ENCODE measurements at places on chromosomes 3 and 15.

GRCh38 chr15:34621675-34622074 lies 38.2 kb upstream of the GOLGA8B start:
- no peaks in the 10 kb centered on the region for H3K36me3 ChIP-seq
- DNase-seq = no peak
- peaks cover 36% of the 10 kb centered on the region for H3K27me3 ChIP-seq

DNA sequence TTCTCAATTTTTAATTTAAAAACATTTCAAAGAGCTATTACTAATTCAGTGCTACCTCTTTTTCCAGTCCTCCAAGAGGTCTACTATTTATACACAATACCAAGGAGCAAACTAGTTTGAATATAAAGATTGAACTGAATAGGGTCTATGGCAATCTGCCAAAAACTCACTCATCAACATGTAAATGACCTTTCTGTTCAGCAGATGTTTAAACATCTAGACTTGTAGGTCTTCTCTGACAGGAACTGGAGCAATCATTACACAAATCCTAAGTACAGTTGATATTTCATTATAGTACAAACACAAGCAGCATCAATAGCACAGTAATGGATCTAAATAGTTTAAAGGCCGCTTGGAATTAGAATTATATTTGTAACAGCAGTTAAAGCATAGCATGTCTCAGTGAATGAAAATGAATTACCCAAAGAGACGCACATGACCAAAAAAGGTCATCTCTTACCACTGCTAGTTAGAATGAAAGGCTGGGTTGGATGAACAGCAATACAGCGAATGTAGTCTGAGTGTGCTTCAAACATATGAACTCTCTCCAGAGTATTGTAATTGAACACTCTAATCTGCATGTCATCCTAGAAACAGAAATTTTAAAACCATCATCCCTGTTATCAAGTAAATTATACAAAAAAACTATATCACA lies 10.7 kb downstream of the COPB2 start:
- no peak for DNase-seq
- no peak overlapping the region for H3K4me3 ChIP-seq
- peaks cover 86% of the 10 kb centered on the region for H3K36me3 ChIP-seq
- H3K27ac ChIP-seq = peak overlapping the region; percentile 67
- H3K4me1 ChIP-seq = peaks cover 31% of the 10 kb centered on the region

DNA sequence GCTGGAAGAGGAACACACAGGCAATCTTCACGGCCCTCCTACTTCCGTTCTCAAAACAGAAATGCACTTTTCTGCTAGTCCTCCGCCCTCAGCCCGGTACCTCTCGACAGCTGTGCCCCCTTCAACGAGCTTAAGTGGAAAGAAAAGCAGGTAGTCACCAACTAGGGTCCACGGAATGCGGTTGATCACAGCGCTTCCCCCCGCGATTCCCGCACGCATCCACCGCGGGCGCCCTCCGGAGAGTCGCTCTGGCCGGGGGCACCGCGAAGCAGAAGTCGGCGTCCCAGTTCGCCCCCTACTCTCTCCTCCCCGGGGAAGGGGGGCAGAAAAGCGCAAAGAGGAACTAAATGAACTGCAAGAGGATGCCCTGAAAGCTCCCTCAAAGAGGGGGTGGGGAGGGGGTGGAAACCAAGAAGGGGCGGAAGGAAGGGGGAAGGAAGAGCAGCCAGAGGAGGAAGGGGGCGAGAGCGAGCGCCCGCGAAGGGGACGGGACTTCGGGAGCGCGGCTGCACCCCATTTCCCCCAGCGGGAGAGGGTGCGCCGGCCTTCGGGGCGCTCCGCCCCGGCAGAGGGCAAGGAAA lies 738 bp downstream of the ACAP2 start:
- DNase-seq = peak; percentile 36
- no peaks in the 10 kb centered on the region for H3K27me3 ChIP-seq
- H3K4me3 ChIP-seq = peak overlapping the region; percentile 98
- peaks cover 36% of the 10 kb centered on the region for H3K4me1 ChIP-seq
- H3K36me3 ChIP-seq = peaks cover 28% of the 10 kb centered on the region

- H3K27ac ChIP-seq = no peak overlapping the region
- no peaks in the 10 kb centered on the region for H3K4me1 ChIP-seq
- no peak overlapping the region for H3K4me3 ChIP-seq
- no peaks in the 10 kb centered on the region for H3K27me3 ChIP-seq
- DNase-seq = no peak
- H3K36me3 ChIP-seq = no peaks in the 10 kb centered on the region
These were observed 325.0 kb downstream of the RBMS3 start for GRCh38 chr3:29605845-29606244.

DNA sequence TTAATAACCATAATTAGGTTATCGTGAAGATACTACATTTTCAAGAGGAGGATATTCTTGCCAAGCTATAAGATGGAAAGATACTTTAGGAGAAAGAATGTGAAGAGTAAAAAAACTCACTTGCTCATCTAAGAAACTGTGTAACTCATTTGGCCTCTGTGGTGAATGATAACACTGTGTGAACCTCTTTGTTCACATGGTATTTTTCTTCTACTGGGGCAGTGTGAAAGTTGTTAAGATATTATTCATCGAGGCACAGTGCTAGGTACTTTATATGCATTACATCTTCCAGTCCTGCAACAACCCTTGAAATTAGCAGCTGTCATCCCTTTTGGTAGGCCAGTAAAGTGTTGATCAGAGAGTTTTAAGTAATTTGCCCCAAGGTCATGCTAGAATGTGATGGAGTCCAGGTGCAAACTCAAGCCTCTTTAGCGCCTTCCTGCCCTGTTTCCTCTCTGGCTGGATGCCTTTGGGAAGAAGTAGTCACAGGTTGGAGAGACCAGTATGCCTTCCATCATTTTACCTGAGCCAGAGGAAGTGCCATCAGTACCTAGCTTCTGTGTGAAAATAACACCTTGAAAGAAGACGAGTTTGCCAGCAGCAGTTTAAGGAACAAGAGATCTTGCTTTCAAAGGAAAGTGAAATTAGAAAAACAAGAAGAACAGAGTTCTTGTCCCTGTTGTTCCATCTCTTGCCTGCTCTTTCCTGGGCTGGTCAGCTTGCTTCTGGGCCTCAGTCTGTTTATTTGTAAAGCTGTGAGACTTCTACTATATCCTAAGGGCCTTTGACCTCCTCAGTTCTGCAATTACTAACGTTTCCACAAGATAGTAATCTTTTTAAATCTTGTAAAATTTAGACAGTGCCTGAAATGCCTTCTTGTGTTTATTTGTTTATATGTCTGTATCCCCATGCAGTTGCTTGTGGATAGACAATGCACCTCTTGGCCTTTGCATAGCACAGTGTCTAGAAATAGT lies 179.3 kb downstream of the FNDC3B start:
- peaks cover 22% of the 10 kb centered on the region for H3K4me1 ChIP-seq
- H3K27ac ChIP-seq = peak overlapping the region; percentile 72
- no peak overlapping the region for H3K4me3 ChIP-seq
- H3K36me3 ChIP-seq = no peaks in the 10 kb centered on the region
- H3K27me3 ChIP-seq = no peaks in the 10 kb centered on the region

DNA sequence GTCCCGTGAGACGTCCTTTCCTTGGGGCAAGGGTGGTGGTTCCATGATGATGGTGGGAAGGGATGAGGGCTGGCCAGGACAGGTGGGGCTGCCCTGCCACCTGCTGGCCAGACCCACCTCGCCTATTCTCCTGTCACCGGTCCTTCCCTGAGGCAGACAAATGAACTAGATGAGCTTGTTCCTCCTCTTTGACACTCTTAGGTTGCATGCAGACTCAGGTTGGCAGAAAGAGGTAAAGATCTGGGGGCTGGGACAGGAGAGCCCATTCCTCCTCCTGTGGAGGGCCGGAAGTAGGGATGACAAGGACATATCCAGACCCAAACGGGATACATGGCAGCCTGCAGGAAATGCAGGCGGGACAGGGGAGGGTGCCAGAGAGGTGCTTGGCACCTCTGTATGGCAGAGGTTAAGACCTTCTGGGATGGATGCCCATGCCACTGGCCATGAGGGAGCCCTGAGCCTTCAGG lies 38.6 kb downstream of the ACSBG1 start:
- H3K4me3 ChIP-seq = no peak overlapping the region
- no peaks in the 10 kb centered on the region for H3K27me3 ChIP-seq
- peaks cover 4% of the 10 kb centered on the region for H3K4me1 ChIP-seq
- H3K36me3 ChIP-seq = peaks cover 3% of the 10 kb centered on the region
- DNase-seq = peak; percentile 27

- no peak for DNase-seq
- H3K27ac ChIP-seq = peak overlapping the region; percentile 26
- no peak overlapping the region for H3K4me3 ChIP-seq
- no peaks in the 10 kb centered on the region for H3K27me3 ChIP-seq
- peaks cover 51% of the 10 kb centered on the region for H3K36me3 ChIP-seq
These were observed 162.3 kb downstream of the TBL1XR1 start for GRCh38 chr3:177034832-177035475.

DNA sequence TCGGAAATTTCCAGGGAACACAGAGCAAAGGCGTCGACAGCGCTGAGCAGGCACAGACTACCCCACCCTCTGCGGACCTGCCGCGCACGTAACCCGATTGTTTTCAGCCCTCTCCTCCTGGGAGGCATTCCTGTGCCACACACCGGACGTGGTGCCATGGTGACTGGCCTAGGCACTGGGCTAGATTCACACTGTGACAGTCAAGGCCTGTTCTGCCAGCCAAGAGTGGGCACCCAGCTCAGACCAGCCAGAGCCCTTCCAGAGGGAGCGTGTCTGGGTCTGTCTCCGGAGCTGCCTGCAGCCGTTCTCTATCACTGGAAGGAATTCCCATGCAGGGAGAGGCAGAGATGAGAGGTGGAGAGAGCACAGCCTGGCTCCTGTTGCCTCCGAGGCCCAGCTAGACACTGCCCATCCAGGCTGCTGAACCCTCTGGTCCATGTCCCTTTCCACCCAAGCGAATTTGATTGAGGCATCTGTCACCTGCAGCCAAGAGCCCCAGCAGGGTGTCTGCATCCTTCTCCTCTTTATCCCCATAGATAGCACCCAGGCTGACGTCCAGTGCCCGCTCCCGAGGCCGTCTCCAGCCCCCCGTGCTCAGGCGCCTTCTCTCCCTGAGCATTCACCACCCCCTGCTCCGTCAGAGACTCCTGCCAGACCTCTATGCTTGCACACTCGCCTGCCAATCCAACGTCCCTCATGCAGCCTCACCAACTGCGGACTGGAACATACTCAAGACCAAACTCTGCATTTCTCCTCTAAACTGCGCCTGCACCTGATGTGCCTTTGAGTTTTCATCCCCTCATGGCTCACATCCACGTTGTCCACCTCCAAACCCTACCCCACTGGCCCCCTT lies 267.5 kb downstream of the OCA2 start:
- no peaks in the 10 kb centered on the region for H3K36me3 ChIP-seq
- no peaks in the 10 kb centered on the region for H3K27me3 ChIP-seq
- DNase-seq = no peak
- H3K27ac ChIP-seq = no peak overlapping the region

GRCh38 chr3:146554151-146554760 lies 9.8 kb upstream of the PLSCR1 start:
- H3K27ac ChIP-seq = no peak overlapping the region
- peaks cover 17% of the 10 kb centered on the region for H3K4me1 ChIP-seq
- H3K4me3 ChIP-seq = no peak overlapping the region
- DNase-seq = no peak
- no peaks in the 10 kb centered on the region for H3K27me3 ChIP-seq
- no peaks in the 10 kb centered on the region for H3K36me3 ChIP-seq

DNA sequence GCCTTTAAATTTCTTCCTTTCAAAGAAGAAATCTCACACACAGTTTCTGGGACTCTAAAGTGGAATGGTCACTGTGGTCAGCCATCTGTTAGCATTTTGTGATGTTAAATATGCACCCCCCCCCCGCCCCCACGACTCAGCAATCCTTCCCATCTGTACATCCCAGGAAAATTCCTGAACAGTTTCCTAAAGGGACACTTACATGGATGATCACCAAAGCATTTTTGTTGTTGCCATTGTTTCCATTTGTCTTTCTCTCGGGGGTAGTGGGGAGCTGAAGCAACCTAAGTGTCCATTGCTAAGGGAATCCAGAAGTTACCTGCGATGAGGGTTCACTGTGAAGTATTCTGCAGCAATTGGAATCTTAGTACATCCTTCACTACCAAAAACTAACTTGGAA lies 71.4 kb downstream of the TAFA4 start:
- peaks cover 22% of the 10 kb centered on the region for H3K27me3 ChIP-seq
- no peaks in the 10 kb centered on the region for H3K4me1 ChIP-seq
- DNase-seq = no peak
- H3K36me3 ChIP-seq = no peaks in the 10 kb centered on the region
- H3K4me3 ChIP-seq = no peak overlapping the region

- H3K4me1 ChIP-seq = no peaks in the 10 kb centered on the region
- no peaks in the 10 kb centered on the region for H3K27me3 ChIP-seq
- no peak for DNase-seq
- H3K27ac ChIP-seq = no peak overlapping the region
These were observed 644.7 kb downstream of the OTOL1 start for GRCh38 chr3:162141272-162141791.

All from effector memory CD8-positive, alpha-beta T cell (primary cell).